Globus pallidus (tissue), 1 donor: ENCODE measurements at places on chromosomes 2 and 18.

- DNase-seq, result no peak
Observed at GRCh38 chr2:15907461-15908324, 32.7 kb upstream of the MYCN start.

- DNase-seq, result no peak
Observed at GRCh38 chr2:48511849-48512470, 18.0 kb upstream of the STON1 start.

- DNase-seq, result no peak
Observed at GRCh38 chr2:5589183-5589582, 103.0 kb upstream of the SOX11 start.

GRCh38 chr2:239583879-239584859, 183.3 kb upstream of the HDAC4 start:
- no peak for DNase-seq

- no peak for DNase-seq
Observed at GRCh38 chr2:232981356-232981755, 31.7 kb downstream of the NGEF start.

DNA sequence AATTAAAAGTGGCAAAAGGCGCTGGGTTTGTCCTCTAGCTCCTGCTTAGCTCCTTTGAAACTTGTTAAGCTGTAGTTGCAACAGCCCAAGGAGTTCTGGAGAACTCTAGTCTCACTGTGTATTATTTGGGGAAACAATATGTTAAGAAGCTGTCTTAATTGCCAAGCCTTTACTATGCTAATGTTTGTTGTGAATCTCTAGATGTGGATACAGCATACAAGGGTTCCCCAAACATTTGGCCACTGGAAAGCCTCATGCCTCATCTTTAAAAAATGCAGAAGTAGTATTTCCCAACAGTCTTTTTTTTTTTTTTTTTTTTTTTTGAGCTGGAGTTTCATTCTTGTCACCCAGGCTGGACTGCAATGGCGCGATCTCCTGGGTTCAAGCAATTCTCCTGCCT, 236.7 kb downstream of the PRKCE start:
- no peak for DNase-seq

- no peak for DNase-seq
Observed at GRCh38 chr18:2898186-2898640, 51.4 kb downstream of the EMILIN2 start.

DNA sequence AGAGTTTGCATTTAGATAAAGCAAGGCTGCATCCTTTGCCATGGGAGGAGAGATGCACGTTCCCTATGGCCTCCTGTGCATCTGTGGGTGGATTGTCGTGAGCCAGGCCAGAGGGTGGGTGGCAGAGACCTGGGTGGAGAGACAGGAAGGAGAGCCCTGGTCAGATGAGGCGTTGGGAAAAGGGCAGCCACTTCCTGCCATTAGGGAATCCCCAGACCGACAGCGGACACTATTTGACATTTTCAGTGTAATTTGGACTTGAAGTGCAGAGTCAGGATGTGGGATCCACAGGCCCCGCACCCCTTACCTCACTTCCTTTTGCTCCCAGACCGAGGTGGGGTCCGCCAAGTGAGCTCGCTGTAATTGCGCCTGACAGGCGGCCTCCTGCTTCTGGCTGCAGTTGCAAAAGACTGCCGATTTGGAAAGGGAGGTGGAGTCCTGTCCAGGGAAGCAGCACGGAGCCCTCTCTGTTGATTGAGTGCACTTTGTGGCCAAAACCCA, 150.0 kb downstream of the DYSF start:
- no peak for DNase-seq

DNA sequence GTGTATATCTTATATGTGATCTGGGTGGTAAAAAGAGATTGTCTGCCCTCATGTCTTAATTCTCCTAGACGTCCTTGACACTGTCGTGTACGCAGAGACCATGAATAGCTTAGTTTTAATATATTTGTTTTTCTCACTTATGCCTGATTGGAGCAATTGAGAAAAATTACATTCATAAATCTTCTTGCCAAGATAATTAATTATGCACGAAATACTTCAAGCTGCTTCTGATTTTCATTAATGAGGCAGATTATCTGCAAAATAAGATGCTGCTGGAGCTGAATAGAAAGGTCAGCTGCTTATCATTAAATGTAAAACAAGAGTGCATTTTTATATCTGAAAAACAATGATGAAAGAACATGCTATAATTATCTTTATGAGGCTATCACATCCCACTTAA, 95.9 kb downstream of the CCDC141 start:
- no peak for DNase-seq

DNA sequence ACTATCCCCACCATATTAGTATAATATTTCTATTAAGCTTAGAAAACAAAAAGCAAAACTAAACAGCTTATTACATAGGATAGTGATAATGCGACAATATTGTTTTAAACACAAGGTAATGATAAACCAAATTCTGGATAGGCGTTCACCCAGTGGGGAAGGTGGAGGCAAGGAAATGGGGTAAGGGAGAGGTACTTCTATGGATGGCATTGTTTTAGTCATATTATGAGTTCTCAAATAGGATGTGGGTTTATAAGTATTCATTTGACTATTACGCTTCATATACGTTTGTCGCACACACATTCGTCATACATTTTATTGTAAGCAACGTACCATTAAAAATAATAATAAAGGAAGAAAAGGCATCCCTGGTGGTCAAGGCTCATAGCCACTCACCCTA, 88.8 kb upstream of the DNMT3A start:
- no peak for DNase-seq
